Caudate nucleus (tissue), 63 donors: ENCODE measurements at places on chromosomes 3 and 15.

GRCh38 chr15:85495096-85495495 lies 114.7 kb downstream of the AKAP13 start:
- no peak for DNase-seq

DNA sequence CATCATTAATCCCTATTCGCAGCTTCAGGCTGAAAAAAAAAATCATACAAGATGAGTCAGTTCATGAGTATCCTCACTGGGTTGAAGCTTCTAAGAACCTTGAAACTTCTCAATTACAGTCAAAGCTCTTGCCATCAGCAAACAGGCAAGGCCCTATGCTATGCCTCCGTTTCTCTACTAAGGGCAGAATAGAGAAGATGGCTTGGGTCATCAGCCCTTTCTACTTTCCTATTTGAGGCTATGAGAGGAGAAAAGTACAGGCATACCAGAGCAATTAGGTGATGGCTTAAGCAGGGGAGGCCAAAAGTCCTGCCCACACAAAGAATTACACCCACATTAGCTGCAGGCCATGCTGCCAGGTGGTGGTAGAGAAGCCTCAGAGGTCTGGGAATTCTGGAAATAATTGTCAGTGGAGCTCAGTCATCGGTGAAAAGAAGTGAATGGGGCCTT lies 89.0 kb downstream of the MRPL46 start:
- no peak for DNase-seq

GRCh38 chr15:64343841-64344240 lies 12.1 kb downstream of the CSNK1G1 start:
- DNase-seq: no peak

DNA sequence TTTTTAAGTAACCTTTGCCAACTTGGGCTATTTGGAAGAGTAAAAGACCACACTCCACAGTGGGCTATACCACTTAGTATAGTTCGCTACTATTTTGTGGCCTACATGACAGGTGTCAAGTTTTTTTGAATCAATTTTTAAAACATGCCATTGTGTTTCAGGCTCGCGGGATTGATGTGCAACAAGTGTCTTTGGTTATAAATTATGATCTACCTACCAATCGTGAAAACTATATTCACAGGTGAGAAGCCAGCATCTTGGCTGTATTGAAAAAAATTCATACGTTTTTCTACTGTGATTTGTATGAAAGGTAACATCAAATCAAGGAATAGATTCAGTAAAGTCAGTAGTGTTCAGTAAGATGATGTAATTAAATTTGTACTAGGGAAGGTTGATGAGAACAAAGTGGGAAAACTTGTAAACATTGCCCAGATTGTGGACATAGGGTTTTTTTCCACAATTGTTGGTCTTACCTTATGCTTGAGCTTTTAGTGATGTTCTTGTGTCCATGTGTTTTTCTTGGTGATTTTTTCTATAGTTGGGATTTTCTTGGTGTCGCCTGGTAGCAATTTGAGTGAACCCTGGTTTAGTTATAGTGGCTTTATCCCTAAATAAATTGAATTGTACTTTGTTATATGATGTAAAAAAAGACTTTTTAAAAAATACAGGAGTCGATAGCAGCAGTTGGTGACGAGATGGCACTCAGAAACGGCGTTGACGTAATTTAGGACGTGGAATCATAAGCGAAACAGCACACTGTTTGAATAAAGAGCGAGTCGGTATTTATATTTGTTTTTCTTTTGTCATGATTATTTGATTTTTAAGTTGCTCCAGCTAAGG lies 4.5 kb downstream of the EIF4A2 start:
- no peak for DNase-seq
